ENCODE measurements at places on chromosomes 13 and 19.

- DNase-seq = no peak
Observed at GRCh38 chr13:35699825-35700510, 223.5 kb upstream of the MAB21L1 start.

DNA sequence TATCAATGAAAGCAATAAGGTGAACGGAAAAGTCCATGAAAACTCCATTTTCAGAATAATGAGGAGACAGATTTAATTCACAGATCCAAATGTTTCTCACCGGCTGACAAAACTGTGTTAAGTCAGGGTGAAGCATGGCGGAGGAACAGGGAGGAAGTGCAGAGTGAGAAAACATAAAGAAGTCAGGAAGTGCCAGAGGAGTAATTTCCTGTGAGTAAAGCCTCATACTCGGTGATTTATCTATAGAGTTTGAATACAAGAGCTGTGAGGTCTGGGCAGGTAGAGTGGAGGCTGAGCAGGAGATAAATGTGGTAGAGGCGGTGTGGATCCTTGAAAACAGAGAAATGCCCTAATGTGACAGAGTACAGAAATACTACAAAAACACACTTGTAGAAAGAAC lies 11.4 kb downstream of the CARD8 start:
- DNase-seq = peak; percentile 55

GRCh38 chr19:43809762-43810696 lies 7.8 kb upstream of the LYPD5 start:
- DNase-seq = peak; percentile 15

DNA sequence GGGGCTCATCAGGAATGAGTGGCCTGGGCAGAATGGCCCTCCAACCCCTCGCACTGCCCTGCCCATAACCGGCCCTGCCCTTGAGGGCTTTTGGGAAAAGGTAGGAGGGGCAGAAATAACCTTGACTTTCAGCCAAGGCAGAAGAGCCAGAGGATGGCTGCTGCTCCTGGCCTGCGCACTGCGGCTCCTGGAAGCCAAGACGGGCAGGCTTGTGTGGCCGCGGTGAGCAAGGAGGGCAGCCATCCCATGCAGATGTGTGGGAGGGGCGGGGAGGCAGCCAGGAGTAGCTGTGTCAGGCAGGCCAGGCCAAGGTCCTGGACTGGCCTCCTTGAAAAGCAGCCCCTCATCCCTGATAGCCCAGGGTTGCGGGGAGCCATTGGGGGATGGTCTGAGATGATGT lies 57.6 kb upstream of the URI1 start:
- DNase-seq = no peak

GRCh38 chr13:45207319-45207718 lies 6.5 kb upstream of the KCTD4 start:
- DNase-seq = no peak

GRCh38 chr19:17548145-17548544 lies 7.3 kb upstream of the COLGALT1 start:
- no peak for DNase-seq

DNA sequence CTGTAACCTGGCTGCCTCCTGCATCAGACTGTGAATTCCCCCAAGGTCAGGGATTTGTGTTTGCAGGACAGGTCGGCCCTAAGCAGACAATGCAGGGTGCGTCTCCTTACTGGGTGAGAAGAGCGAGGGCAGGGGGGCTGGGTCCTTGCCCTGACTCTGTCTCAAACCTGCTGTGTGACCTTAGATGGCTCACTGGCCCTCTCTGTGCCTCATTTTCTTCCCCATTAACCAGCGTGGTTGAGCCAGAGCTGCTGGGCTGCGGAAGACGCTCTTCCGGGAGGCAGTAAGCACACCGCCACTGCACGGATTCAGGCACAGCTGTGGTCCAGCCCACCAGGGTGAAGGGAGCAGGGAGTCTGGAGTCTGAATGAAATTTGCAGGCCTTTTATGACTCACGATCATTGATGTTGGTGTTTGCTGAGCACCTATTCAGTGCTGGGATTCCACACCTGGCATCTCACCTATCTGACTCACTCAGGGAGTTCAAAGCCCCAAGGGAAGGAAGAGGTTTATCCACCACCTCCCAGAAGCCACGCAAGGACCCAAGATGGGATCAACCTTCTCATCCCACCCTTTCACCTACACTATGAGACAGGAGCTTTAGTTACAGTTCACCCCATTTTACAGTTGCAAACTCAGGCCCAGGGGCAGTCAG lies 2.5 kb downstream of the AKT1S1 start:
- no peak for DNase-seq

- DNase-seq = no peak
Observed at GRCh38 chr13:112741185-112741755, 51.4 kb downstream of the ATP11A start.

- DNase-seq = no peak
Observed at GRCh38 chr13:31242916-31243315, 43.1 kb downstream of the B3GLCT start.
